ENCODE measurements at places on chromosomes 2 and 18.

DNA sequence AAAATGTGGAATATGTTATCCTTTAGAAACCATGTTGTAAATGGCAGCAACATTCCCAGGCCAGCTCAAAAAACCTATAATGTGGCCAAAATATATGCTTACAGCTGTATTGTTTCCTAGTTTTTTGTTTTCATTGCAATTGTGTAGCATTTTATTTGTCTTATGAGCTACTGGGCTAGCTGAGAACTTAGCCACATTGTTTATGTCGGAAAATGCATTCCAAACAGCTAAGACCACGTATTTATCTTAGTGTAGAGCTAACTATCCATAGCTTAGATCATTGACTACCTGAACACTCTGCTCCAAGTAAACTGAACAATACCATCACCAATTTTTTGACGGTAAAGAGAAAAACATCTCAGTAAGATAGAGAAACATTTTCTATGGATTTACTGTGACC, 38.4 kb downstream of the METAP1D start:
- no peak for DNase-seq

- DNase-seq, result no peak
Observed at GRCh38 chr2:113692698-113693428, 63.6 kb downstream of the SLC35F5 start.

GRCh38 chr2:217912098-217913024, 90.4 kb downstream of the TNS1 start:
- DNase-seq, result no peak

DNA sequence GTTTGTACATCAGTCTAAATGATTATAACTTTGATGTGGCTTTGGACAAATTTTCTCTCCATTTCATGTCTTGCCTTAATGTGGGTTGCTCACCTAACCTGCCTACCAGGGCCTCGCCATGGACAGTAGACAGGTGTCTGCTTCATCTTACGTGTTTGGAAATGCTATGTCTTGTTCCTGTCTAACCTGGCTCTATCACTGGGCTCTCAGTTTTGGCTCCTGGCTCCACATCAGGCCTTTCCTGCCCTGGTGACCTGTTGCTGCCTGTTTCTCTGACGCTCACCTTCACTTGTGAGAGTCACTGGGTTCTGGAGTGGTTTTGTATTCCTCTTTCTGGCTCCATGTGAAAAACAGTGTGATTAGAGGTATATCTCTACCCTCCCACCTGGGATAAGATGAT, 65.9 kb downstream of the PHLPP1 start:
- no peak for DNase-seq

- DNase-seq, result no peak
Observed at GRCh38 chr2:1971124-1971523, 226.8 kb upstream of the PXDN start.

GRCh38 chr18:902229-902628, 2.4 kb upstream of the ADCYAP1 start:
- DNase-seq, result no peak

DNA sequence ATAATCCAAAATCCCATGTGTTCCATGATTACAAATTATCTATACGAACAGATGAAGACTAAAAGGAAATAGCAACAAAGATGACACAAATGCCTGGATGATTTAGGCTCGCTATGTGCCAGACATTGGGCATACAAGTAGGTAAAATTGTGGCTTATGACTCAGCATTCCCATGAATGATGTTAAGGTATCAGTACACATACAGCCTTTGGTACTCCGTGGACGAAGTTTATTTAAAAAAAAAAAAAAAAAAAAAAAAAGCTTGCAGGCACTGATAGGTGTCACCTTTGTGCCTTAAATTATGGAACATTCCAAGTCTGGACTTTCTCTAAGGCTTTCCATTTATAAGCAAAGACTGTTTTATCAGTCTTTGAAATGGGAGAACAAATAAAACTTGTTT, 2.7 kb downstream of the CHAC2 start:
- no peak for DNase-seq

DNA sequence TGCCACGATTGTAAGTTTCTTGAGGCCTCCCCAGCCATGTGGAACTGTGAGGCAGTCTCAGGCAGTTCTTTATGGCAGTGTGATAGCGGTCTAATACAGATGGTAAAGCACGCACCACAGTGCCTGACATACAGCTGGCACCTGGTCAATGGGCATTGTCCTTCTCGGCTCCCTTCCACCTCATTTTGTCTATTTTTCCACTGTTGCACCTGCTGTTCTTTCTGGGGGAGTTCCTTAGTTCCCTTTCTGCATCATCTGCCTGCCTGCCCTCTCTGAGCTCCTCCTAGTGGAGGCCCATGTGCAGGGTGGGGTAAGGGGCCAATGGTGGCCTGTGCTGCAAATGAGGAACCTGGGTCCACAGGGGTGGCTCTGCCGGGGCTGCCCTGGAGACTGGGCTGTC, 157.6 kb downstream of the LPIN1 start:
- no peak for DNase-seq

- peak; percentile 76 for DNase-seq
Observed at GRCh38 chr18:50268022-50268747, 1.9 kb upstream of the CFAP53 start.

DNA sequence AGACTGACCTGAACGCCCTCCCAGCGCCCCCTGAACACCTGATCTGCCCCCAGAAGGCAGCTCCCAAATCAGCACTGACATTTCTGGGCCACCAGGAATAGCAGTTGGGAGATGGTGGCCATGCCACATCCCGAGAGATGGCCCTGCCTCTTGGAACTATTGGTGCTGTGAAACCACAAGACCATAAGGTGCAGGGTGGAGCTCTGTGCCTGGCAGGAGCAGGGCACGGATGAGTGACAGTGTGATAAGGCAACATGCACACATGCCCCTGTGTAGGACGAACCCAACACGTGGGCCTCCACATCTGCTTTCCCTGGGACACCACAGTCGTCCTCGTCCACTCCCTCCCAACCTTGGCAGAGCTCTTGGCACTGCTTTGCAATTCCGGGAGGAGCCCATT, 26.9 kb downstream of the ANO7 start:
- no peak for DNase-seq
